Small intestine (tissue), 16 donors: ENCODE measurements at places on chromosomes 7 and 10. TPM values are rescaled to one million over a fixed set of nuclear protein-coding genes. Genes with fewer than 3 reads are reported as not detected.

HMX3 gene
- not detected for polyA plus RNA-seq

DNA sequence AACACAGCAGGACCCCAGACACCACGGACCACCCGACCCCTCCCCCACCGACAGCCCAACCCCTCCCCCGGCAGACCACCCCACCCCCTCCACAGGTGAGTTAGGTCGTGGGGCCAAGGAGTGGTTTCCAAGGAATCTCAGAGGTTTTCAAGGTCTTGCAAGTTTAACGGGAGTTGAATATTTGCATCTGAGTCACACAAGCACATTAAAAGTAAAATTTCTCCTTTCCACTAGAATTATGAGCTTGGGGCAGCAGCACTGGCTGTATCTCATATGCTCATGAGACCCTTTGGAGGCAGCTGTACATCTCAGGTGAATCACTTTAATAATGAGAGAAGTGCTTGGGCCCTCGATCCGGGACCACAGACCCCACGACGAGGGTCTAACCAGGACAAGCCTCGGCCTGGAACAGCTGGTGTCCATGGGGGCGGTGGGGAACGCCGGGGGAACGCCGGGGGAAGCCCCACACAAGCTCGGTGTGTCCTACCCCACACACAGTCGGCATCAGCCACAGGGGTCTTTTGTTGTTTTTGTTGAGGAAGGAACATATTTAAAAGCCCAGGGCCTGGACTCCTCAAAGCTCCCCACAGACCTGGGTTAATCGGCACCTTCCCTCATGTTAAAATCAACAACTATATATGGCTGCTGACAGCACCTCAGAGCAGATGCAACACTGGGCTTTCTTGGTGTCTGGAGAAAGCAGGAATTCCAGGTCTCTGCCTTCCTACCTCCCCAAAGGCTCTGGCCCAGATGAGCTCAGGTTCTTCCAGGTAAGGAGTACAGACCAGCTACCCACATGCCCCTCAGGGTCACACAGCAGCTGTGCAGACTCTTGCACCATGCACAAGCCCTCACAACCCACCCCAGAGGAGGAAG, 130.3 kb downstream of the DIP2C start:
- DNase-seq, result no peak

GRCh38 chr7:904847-905246, 28.5 kb downstream of the GET4 start:
- DNase-seq, result no peak

- DNase-seq, result no peak
These were observed 145.7 kb upstream of the FERD3L start for GRCh38 chr7:19290968-19291367.
